ENCODE measurements at places on chromosomes 4 and X.

- no peak for DNase-seq
Observed at GRCh38 chr4:15213302-15213970, 211.2 kb downstream of the CPEB2 start.

DNA sequence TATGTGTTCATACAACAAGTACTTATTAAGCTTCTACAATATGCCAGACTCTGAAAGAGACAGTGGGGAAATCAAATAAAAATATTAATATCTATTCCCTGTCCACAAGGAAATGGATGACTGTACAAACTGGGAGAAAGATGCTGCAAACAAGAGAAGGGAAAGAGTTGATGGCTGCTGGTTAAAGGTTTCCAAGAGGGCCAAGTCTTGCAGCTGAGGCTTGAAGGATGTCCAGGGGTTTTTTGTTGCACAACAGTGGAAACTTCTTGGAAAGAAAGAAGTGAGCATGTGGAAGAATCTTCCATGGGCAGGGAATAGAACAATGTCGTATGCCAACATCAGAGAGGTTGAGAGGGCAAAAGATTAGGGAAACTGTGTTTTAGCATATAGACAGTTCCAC, 95.8 kb downstream of the MID1 start:
- DNase-seq, result no peak

- no peak for DNase-seq
Observed at GRCh38 chr4:184506527-184507121, 32.3 kb upstream of the IRF2 start.

GRCh38 chr4:25367004-25367621, 9.9 kb upstream of the ANAPC4 start:
- peak; percentile 63 for DNase-seq

GRCh38 chr4:98394134-98394533, 132.9 kb downstream of the RAP1GDS1 start:
- no peak for DNase-seq

DNA sequence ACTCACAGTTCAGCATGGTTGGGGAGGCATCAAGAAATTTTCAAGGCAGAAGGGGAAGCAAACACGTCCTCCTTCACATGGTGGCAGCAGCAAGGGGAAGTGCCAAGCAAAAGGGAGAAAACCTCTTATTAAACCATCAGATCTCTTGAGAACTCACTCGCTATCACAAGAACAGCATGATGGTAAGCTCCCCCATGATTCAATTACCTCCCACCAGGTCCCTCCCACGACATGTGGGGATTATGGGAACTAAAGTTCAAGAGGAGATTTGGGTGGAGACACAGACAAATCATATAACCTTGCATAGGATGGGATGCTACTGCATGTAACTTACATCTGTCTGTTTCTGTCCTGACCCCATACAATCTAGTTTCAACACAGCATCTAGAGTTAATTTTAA, 511.8 kb upstream of the ARX start:
- no peak for DNase-seq

DNA sequence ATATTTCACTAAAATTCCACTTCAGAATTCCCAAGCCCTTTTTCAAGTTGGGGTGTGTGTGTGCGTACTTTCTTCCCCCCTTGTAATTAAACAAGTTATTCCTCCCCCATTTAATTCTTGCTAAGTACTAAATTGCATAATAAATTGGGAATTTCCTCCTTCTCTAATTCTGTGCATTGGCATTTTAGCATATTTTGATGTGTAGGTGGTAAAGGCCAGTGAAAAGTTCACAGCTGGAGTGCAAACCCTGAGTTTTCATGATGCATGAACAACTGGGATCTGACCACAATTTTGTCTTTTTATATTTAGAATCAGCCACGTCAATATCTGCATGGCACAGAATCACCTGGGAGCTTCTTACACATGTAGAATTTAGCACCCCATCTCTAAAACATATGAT, 18.5 kb downstream of the ANXA3 start:
- no peak for DNase-seq

DNA sequence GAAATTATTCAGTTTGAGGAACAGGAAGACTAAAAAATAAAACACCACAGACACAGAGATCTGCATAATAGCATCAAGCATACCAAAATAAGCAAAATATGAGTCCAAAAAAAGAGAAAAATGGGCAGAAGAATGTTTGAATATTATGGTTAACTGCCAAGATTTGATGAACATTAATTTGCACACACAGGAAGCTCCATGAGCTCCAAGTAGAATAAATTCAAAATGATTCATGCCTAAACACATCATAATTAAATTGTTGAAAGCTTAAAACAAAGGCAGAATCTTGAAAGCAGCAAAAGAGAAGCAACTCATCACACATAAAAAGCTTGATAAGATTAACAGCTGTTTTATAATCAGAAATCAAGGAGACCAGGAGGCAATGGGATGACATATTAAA, 156.6 kb upstream of the ARSJ start:
- DNase-seq, result no peak

DNA sequence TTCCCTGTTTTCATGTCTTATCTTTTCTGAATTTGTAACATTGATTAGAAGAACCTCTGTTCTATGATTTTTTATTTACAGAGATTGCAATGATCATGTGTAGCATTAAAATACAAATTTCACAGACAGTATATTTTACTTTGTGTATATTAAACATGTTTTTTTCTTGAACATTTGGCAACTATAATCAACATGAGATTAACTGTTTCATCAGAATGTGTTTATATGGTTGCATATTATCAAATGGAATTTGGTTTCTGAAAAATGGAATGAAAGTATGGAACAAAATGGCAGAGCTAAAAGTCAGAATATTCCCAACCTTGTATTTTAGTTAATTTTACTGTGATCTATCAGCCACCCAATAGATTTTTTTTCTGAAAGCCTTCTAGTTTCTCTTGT, 19.9 kb downstream of the ARSJ start:
- no peak for DNase-seq

DNA sequence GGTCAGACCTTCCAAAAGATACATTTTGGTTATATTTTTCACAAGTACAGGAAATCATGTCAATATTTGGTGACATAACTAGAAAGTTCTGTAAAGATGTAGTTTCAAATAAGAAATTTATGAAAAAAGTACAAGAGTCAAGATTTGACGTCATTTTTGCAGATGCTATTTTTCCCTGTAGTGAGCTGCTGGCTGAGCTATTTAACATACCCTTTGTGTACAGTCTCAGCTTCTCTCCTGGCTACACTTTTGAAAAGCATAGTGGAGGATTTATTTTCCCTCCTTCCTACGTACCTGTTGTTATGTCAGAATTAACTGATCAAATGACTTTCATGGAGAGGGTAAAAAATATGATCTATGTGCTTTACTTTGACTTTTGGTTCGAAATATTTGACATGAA, 536 bp downstream of the UGT2B7 start:
- no peak for DNase-seq

DNA sequence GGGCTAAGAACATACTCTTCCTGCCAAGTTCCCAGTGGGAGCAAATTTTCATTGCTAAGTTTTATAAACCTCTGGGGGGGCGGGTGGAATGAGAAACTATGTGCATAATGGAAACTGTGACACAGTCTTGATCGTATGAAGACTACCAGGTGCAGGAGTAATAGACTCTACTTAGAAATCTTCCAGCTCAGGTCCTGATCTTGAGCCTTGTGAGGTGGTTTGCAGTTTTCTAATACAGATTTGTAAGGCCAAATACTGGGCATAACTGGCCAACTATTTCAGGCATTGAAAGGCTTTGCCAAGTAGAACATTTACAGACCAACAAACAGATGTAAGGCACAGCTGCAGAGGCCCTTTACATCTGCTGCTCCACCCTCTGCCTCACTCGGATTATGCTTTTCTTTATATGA, 89.7 kb upstream of the CBR4 start:
- DNase-seq, result no peak

All from epithelial cell of esophagus (primary cell).